SHP77 treated with DMSO at 0.1 percent for 48 hours (cell line): ENCODE measurements at places on chromosomes 4 and X.
A peak's percentile ranks its signal among the peaks of the same experiment; 100 is the strongest.

DNA sequence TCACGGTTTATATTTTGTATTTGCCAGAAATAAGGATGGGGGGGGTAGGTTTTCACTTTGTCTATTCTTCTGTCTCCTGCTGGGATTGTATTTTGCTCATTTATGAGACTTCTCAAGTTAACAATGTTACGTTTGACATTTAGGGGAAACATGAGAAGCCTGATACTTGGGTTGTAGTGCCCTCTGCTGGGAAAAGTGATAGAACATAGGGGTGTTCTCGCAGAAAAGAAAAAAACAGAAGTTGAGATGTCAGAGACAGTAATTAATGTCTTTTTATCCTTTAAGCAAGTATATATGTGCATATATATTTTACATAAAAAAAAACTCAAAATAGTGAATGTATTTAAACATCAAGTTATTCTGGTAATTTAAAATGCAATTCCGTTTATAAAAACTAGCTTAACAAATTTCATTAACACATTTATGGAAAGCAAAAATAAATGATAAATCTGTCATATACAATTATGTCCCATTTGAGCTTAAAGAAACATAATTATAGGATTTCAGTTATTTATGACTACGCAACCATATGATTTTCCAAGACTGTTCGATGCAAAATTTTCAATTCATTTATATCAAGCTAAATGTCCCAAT is 46.0 kb upstream of the TMPRSS11F start:
- peak; percentile 13 for DNase-seq

GRCh38 chr4:48122756-48123155 is 11.3 kb downstream of the TXK start:
- no peak for DNase-seq

GRCh38 chr4:86013621-86014020 is 346.2 kb downstream of the MAPK10 start:
- no peak for DNase-seq

GRCh38 chr4:143184217-143184502 is 557 bp upstream of the USP38 start:
- DNase-seq: no peak

DNA sequence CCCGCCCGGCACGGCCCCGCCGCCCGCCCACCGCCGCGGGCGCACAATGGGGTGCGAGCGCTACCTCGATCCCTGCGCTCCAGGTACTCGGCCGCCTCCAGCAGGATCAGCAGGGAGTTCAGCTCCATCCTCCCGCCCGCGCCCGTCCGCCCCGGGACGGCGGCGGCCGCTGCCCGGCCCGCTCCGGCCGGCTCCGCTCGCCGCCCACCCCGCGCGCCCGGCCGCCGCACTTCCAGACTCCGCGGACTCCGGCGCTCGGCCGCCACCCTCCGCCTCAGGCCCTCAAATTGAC is at the start of gene MXD4:
MXD4 (minus strand) TSS at position 257 of the 292 bp plus-strand sequence; CDS start at position 128, 129 bp downstream.
- no peak for DNase-seq

GRCh38 chrX:142156567-142156966 is 48.5 kb downstream of the MAGEC2 start:
- DNase-seq: no peak

GRCh38 chr4:113404841-113405240 is 355.4 kb downstream of the ANK2 start:
- DNase-seq: no peak

GRCh38 chr4:104420766-104421165 is 73.9 kb downstream of the CXXC4 start:
- no peak for DNase-seq

DNA sequence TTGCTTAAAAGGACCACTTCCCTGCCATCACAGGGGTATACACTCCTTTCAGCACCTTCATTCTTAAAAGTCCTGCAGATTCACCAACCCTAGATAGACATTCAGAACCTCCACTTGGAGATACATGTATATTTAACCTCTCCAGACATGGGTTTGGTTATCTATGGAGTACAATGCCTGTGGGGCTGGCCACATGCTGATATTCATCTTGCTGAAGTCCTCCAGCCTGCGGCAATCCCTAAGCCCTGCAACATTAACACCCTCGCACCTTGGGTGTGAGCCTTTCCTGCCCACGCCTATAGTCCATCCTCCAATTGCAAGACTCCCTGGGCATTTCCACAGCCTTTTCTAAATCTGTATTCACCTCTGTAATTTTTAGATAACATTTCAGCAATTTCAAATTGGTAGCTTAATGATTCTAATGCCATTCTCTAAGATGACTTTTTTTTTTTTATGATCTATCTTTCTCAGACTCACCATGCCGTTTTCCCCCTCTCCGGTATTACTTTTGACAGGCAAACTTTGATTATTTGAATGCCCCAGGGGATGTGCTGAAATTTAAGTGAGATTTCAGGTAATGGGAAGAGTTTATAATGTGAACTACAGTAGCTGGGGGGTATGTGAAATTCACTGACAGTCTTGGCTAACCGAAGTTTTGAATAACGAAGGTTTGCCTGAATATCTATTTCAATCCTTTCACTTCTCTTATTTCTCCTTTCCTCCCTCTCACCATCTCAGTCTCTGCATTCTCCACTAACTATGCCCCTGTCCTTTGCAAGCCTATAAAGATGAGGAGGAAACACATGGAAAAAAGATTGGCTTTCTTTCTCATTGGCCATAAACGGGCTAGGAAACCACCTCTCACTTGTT is 24.1 kb downstream of the CCDC149 start:
- no peak for DNase-seq

GRCh38 chrX:81367291-81367690 is 165.4 kb downstream of the SH3BGRL start:
- DNase-seq: no peak

DNA sequence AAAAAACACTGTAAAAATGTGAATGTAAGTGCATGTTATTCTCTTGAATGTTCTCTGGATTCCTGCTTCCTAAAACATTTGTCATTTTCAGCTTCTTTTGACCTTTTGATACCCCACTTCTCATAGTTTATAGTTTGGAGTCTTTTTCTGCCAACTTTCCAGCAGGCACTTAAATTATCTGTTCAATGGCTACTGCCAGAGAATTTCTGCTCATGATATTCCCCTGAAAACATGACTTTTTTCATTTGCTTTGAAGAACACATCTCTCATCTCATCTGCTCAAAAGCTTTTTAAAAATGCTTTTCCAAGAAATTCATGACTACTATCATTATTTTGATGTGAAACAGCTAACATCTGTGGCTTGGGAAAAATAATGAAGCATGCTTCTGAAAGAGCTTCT is 269.7 kb upstream of the PCDH7 start:
- no peak for DNase-seq
